Activated CD4-positive, alpha-beta T cell treated with anti-CD3 and anti-CD28 coated beads, Interleukin-2, amount 10 ng/mL, durations not matched to agents 7 days and 5 days (primary cell): ENCODE measurements at places on chromosomes 3 and 15. TPM values are rescaled to one million over a fixed set of nuclear protein-coding genes. Genes with fewer than 3 reads are reported as not detected.

- peak; percentile 10 for DNase-seq
These were observed 986 bp downstream of the KPNA4 start for GRCh38 chr3:160564258-160564911.

GRCh38 chr3:122258757-122259371 is 66.2 kb upstream of the CSTA start:
- peak; percentile 55 for DNase-seq

DNA sequence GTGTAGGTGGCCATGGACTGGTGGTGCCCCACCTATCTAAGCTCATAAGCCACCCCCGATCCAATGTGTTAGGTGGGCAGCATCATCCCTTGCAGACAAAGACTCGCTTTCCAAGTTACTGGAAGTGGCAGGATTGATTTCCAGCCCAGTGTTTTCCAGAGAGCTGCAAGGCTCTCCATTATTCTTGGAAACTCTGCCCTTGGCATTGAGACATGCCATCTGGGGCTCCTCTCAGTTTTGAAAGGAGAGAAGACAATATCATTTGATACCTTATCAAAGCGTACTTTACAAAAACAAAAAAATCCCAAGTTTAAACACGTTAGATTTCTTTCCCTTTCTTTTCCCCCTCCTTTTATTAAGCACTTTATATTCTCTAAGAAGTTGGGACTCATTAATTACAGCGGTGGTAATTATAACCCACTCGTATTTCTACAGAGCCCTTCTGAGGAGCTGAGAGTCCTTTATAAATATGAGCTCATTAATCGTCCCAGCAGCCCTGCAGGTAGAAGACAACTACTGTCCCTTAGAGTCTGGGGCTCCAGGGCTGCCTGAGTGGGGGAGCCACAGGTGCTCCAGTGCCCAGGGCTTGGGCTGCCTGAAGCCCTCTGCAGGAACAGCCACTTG is 226.1 kb downstream of the TLE3 start:
- no peak for DNase-seq

GRCh38 chr3:36097209-36097608 is 283.1 kb upstream of the STAC start:
- no peak for DNase-seq

DNA sequence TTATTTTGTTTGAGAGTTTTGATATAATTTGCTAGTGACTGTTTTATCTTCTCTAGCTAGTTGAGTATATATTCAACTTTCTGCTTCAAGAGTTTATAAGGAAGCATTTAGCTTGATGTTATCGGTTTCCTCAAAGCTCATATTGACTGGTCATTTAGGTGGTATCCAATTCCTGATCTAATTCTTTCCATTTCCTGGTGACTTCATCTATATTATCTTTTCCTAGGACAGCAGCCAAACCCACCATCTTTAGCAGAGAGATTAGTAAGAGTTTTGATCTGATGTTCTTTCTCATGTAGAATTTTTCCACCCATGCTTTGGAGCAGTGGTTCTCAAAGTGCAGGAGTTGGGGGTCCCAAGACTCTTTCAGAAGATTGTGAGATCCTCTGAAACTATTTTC is 148.6 kb upstream of the STT3B start:
- DNase-seq: no peak

DNA sequence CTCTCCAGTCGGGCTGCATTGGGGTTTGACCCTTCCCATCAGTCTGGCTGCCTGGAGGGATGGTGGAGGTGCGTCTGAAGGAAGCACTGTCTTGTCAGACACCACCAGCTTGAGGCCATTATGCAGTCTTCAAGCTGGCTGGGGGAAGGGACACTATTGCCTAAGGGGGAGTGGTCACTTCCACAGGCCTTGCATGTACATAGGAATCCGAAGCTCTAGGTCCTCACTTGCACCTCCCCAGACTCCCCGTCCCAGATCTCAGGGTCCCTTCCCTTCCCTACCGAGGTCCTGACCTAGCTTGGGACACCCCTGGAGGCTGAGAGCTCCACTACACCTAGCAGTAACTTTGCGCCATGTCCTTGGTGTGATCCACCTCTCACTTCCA is 48.6 kb upstream of the KLF13 start:
- peak; percentile 4 for DNase-seq

GRCh38 chr3:158768361-158768787 is 33.5 kb upstream of the MFSD1 start:
- DNase-seq: no peak

- no peak for DNase-seq
These were observed 37.0 kb downstream of the NPTN start for GRCh38 chr15:73596174-73596573.

DNA sequence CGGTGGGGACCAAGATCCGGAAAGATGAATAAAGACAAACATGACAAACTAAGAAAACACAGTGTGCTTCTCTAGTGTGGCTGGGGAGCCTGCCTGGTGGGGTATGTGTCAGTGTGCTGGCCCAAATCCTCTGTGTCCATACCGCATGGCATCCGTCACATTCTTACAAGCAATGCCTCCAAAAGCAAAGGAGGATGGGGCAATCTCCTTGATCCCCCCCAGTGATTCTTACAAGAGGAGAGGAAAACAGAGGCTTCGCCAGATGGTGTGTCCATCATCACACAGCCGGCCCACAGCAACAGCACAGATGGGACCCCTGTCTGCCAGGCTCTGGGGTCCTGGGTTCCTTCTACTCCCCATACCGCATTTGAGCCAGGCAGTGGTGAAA is 558 bp upstream of the IL17RC start:
- no peak for DNase-seq

- DNase-seq: peak; percentile 43
These were observed 24.3 kb downstream of the VIPR1 start for GRCh38 chr3:42526616-42527367.

DNA sequence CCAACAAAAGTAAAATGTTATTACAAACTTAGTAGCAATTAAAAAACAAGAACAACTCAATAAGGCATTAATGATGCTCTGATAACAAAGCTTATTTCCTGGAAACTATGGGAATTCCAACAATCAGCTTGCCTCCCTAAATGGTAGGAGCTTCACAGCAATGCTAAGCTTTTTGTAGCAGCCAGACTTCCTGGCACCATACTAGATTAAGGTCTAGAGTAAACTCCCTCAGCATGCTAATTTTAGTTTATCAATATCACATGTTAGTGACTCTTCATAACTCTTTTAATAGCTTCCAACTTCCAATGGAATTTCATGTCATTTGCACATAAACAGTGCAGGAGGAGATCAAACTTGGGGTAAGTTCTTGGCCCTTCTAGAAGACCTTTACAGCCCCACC is 782.0 kb downstream of the MCTP2 start:
- no peak for DNase-seq

- DNase-seq: no peak
These were observed 3.9 kb downstream of the ABHD6 start for GRCh38 chr3:58241306-58242044.

- no peak for DNase-seq
These were observed 86.9 kb upstream of the C15orf39 start for GRCh38 chr15:75114796-75115195.

GRCh38 chr15:94791510-94791909 is 560.1 kb downstream of the MCTP2 start:
- no peak for DNase-seq

DNA sequence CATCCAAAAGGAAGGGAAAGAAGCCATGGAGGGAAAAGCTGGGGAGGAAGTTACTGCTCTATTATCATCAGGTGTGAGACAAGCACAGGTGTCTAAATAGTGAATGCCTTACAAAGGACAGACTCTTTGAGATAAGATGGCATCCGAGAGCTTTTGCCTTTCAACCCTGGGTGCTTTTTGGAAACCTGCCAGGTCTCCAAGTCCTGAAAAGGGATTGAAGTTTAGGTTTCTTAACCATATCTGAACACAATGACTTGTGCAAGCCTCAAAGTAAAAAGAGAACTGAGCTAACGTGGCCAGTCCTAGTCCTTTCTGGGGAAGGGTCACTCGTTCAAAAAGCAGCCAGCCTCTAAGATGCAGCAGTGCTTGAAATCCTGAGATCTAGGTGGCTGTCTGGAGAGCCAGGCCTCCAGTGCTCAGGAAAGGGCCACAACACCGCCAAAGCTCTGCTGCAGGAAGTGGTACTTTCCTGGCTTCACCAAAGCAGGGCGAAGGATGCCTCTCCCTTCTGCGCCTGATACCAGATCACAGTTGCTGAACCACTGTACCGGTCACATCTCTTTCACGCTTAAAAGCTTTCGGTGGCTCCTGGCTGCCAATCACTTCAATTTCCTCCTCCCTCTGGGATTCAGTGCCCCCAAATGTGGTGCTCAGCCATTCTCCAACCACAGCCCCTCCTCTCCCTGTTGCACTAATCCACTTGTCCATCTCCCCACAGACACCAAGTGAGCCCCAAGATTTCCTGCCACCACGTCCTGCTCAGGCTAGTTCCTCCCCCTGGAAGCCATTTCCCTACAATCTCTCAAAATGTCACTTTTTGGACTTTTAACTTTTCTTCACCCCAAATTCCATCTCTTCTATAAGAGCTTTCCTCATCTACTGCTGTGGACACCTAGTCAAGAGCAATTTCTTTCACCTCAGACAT is 104.1 kb upstream of the LPP start:
- peak; percentile 61 for DNase-seq

- DNase-seq: no peak
These were observed 31.1 kb downstream of the CYFIP1 start for GRCh38 chr15:22949074-22949547.

GRCh38 chr3:55826731-55827496 is 339.8 kb upstream of the WNT5A start:
- no peak for DNase-seq

GRCh38 chr3:13083898-13084297 is 10.7 kb upstream of the IQSEC1 start:
- no peak for DNase-seq

- no peak for DNase-seq
These were observed 95.2 kb downstream of the SPATA16 start for GRCh38 chr3:173045770-173046382.

DNA sequence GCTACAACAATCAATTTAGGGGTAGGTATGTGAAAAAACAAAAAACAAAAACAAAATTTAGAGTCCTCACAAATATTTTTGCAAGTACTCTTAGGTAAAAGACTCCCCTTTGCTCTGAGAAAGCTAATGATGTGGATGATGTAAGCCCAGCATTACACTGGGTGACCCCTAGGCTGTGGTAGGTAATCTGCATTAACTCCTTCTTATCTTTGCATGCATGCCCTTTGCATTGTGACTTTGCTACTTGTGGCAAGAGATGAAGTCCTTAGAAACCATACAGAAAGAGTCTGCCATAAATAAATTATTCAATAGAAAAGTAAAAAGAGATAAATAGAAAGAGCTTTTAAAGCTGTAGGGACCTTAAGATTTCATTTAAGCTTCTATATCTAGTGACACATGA is 159.7 kb upstream of the MBNL1 start:
- no peak for DNase-seq

DNA sequence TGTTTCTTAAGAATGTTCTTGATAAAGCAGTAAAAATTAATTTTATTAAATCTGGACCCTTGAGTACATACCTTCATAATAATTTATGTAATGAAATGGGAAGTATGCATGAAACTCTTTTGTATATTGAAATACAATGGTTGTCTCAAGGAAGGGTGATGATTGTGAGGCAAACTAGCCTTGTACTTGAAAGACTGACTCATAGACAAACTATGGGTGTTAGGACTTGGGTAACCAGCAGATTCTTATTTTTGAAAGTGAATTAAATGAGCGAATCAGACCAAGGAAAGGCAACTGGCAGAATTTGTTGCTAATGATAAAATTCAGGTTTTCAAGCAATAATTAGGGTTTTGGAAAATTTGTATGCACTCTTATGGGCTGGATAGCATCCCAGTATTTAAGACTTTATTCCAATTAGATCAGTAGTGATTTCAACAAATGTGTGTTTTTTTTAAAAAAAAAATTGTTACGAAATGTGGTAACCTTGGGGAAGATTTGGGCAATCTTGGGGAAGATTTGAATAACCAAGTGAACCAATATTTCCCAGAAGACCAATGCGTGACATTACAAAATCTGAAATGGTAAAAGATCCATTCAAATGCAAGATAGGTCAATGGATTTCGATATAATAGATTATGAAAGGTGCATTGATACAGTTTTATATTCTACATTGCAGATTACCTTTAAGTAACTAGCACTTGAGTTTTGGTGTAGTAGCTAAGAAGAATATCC is 42.0 kb downstream of the ATP2C1 start:
- DNase-seq: no peak

GRCh38 chr3:189270248-189270832 is 98.6 kb downstream of the TPRG1 start:
- peak; percentile 52 for DNase-seq

DNA sequence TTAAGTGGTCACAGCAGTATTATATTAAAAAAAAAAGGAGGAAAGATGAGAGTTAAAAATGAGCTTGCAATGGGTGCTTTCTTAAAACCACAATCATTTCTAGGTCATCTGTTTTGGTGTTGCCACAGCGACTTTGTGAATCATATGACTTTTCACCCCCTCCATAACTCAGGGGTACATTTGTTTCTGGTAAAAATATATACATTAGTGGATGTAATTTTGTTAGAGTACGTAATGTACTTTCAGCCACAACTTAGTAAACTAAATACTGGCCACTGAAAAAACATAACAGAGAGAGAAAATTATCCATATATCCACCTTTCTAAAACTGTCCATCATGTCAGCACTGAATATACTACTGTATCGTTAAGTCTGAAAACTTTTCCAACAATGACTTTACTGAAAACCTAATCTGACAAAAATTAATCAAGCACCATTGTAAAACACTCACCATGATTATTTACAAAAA is 3.4 kb downstream of the ANKRD28 start:
- DNase-seq: no peak

GRCh38 chr15:65132878-65133547 is 595 bp downstream of the PDCD7 start:
- DNase-seq: peak; percentile 10

The PLSCR4 gene
- total RNA-seq: not detected

The PAQR9 gene
- not detected for total RNA-seq

The OR5H6 gene
- not detected for total RNA-seq

The PYGO1 gene
- total RNA-seq: 0.06 TPM

The COLQ gene
- 3.3 TPM for total RNA-seq

The SOX14 gene
- not detected for total RNA-seq

The CLSTN2 gene
- not detected for total RNA-seq
